Stimulated activated CD8-positive, alpha-beta memory T cell treated with anti-CD3 and anti-CD28 coated beads, Interleukin-15, amount 100 ng/mL, for 4 hours (primary cell): ENCODE measurements at places on chromosomes 5 and 9.

DNA sequence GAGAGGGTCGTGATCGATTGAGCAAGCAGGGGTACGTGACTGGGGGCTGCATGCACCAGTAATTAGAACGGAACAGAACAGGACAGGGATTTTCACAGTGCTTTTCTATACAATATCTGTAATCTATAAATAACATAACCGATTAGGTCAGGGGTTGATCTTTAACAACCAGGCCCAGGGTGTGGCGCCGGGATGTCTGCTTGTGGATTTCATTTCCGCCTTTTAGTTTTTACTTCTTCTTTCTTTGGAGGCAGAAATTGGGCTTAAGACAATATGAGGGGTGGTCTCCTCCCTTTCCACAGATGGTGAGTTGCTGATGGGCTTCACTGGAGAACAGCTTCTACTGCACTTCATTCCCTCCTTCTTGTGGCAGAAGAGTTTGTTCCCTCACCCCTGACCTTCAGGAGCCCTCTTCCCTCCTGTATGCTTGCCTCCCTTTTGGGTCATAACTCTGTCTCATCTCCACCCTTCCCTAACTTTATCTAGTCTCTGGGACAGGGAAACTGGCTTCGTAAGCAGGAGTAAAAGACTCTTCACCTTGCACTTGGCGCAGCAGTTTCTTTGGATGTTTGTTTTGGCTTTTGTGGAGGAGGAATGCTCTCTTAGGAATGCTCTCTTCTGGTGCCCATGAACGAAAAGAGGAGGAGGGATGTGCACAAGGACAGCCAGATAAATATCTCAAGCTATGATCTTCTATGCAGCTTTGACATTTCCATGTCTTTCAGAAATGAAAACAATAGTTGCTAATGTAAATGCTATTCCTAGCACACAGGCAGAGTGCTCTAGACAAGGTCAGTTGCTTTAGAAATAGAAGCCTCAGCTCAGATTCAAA lies 139.8 kb upstream of the RPS23 start:
- no peak for DNase-seq

DNA sequence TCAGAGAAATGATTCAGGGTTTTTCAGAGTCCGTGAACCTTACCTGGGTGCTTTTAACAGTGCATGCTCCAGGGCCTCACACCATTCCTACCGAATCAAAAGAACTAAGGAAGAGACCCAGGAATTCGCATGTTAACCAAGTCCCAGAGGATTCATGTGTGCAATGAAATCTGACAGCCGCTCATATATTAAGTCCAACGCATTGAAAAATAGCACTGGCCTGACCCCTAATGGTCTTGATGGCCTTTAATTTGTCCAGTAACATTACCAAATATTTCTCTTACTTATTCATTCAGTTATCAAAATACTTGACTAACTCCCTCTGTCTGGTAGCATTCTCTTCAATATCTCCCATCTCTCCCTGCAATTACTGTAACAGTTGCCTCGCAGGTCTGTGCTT lies 55.0 kb upstream of the MARCHF11 start:
- no peak for DNase-seq

- no peak for DNase-seq
Measured at GRCh38 chr9:107935931-107936330, 446.4 kb upstream of the KLF4 start.

GRCh38 chr9:124260769-124261603 lies 3.2 kb downstream of the NEK6 start:
- DNase-seq: no peak

GRCh38 chr5:36279054-36279698 lies 22.5 kb downstream of the RANBP3L start:
- no peak for DNase-seq

- no peak for DNase-seq
Measured at GRCh38 chr5:157665467-157666070, 5.8 kb upstream of the C5orf52 start.

- no peak for DNase-seq
Measured at GRCh38 chr5:155260798-155261197, 247.2 kb downstream of the KIF4B start.

DNA sequence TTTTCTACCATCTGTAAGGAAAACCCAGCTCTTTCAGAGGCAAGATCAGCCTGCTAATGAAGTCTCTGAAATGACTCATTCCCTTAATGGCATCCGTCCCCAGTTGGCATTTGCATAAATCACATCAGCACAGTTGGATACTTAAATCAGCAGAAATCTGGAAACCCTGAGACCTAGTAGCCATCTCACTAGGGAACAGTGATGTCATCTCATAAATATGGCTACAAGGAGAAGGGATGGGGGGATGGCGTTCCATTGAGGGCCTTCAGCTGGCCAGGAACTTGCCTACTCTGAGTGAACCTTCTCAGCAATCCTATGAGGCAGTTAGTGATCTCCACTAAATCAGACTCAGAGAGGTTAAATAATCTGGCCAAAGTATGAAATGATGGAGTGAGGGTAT lies 81.8 kb downstream of the CMYA5 start:
- DNase-seq: no peak

DNA sequence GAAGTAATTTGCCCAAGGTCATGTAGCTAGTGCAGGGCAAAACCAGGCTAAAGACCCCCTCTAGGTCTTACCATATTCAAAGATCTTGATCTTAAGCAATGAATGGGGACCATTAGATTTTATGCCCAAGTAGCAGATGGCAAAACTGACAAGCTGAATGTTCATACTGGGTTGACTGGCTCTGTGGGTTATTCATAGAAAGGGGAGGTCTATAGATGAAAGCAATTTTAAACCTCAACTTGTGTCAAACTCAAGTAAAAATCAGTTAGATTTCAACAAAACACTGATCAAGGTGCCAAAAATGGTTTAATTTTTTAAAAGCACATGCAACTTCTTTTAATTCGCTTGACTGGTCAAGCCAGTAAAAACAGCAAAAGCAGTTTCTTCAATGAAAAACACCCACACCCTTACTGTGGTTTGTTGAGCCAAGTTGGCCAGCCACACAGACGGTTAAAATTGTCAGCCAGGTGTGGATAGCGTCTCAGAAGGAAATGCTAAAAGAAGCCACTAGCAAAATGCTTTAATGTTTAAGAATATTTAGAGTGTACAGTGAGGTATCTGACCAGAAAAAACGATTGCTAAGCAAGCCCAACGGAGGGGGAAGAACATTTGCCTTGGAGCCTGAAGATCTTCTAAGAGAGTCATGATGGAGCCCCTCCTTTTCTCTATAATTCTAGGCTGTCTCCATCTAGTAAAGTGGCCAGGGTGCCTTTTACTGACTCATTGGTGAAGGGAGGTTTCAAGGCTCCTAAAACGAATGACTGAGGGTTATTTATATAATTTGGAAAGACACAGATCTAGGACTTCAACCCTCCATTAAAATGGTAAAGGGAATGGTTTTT lies 539.6 kb upstream of the CLINT1 start:
- DNase-seq: no peak

DNA sequence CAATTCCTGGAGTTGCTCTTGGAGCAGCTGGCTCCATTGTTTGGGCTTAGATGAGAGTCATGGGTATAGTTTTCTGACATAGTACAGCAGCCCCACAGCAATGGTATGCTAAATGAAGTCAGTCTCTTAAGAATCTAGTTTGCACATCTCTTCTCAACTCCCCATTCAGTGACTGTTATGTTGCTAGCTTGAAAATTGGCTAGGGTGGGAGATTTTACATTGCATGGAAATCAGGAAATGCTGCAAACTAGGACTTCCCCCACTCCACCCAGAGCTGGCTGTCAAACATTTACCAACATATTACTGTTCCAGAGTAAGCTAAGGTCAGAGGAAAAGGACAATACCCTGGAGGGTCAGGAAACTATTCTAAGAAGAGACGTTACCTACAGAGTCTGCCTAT lies 17.6 kb upstream of the FCHO2 start:
- no peak for DNase-seq

- no peak for DNase-seq
Measured at GRCh38 chr9:137971477-137972138, 94.0 kb downstream of the CACNA1B start.

DNA sequence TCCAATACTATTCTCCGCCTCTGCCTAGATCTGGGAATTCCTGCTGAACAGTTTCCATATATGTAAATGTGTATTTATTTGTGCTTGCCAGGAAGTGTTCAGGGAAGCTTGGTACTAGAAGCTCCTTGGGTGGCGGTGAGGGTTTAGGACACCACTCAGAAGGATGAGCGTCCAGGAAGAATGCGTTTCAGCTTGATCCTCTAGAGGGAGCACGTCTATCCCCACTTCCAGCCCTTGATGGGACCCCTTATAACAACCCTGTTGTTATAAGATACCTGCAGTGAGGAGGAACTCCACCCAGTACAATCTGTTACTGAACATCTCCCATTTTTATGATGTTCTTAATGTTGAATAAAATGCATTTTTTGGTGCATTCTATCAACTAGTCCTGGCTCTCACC lies 88.9 kb downstream of the CYFIP2 start:
- DNase-seq: no peak

GRCh38 chr5:91478096-91478495 lies 95.0 kb upstream of the ARRDC3 start:
- no peak for DNase-seq

DNA sequence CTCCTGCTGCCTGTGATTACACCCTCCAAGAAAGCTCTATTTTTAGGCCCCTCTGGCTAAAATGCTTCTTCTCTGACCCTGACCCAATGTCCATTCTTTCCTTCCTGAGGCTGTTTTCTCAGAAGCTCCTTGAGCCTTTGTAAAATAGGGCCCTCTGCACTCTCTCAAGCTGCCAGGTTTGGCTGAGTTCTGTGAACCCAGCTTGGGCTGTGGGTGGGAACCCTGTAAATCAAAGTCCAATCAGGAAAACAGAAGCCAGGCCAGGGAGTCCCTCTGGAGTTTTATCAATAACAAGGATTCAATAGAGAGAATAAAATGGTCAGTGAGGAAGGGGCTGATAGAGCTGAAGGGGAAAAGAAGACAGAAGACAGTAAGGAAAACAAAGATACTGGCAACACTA lies 43.7 kb upstream of the ERCC6L2 start:
- no peak for DNase-seq

DNA sequence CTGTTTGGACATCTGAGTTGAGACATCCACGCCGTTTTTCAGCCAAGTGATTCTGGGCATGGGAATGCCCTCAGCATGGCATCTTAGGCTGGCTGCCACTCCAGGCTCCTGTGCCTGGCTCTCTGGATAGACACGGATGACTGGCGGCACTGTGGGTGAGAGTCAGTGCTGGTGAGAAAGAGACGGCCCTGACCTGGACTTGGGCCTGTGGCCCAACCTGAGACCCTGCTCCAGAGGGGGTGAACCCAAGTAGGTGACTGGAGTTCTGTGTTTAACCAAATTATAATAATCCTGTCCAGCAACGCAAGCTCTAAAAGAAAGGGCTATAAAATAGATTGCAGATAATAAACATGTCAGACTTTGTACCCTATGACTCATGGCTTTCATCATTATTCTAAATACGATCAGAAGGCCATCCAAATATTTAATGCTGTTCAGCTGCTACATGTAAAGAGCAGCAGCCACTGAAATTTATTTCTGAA lies 173.9 kb downstream of the HSPA4 start:
- no peak for DNase-seq

DNA sequence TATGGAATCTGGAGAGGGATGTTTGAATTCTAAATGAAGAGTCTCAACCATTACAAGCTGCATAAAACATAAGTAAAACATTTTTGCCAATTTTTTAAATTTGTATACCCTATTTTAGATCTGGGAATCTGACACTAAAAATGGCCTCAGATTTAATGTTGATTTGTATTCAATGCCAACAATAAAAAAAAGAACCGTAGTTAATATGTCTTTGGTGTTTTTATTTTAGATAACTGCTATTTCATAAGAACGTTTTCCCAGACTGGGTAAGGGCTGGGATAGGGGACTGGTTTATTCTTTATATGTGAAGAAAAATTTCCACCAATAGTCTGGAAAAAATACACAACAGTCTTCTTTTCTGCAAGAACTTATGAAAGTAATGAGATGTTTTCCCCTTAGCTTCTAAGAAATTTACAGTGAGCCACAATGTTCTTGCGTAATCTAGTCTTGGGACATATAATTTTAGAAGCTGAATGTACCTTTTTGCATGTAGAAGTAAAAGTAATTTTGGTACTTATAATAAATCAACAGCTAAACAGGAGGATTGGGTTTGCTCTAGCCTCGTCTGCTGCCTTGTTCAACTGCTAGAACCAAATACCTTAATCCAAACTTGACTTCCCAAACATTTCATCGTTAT lies 244.6 kb upstream of the EFNA5 start:
- no peak for DNase-seq

- DNase-seq: no peak
Measured at GRCh38 chr9:129701549-129701948, 36.1 kb downstream of the PRRX2 start.

DNA sequence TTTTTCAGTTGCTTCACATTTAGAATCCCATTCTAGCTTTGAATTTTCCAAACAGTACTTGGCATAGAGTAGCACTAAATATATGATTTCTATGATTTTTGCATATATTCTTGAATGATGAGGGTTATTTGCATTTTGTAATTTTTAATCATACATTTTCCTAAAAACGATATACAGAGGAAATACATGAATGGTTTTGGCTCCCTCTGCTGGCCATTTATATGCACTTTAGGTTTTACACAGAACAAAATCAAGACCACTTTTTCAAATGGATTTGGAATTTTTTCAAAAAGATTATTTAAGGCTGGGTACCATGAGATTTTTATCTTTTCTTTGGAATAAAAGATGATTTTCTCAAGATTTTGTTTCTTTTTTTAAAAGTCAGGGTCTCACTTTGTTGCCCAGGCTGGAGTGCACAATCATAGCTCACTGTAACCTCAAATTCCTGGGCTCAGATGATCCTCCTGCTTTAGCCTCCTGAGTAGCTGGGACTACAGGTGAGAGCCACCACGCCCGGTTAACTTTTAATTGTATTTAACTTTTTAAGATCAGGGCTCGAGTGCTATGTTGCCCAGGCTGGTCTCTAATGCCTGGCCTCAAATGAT lies 16.7 kb upstream of the COMMD10 start:
- no peak for DNase-seq

GRCh38 chr9:108197899-108198298 lies 657.9 kb downstream of the ACTL7B start:
- no peak for DNase-seq

- DNase-seq: no peak
Measured at GRCh38 chr9:71684566-71684965, 83.7 kb downstream of the CEMIP2 start.

- DNase-seq: no peak
Measured at GRCh38 chr5:132865668-132866341, 464 bp downstream of the GDF9 start.

DNA sequence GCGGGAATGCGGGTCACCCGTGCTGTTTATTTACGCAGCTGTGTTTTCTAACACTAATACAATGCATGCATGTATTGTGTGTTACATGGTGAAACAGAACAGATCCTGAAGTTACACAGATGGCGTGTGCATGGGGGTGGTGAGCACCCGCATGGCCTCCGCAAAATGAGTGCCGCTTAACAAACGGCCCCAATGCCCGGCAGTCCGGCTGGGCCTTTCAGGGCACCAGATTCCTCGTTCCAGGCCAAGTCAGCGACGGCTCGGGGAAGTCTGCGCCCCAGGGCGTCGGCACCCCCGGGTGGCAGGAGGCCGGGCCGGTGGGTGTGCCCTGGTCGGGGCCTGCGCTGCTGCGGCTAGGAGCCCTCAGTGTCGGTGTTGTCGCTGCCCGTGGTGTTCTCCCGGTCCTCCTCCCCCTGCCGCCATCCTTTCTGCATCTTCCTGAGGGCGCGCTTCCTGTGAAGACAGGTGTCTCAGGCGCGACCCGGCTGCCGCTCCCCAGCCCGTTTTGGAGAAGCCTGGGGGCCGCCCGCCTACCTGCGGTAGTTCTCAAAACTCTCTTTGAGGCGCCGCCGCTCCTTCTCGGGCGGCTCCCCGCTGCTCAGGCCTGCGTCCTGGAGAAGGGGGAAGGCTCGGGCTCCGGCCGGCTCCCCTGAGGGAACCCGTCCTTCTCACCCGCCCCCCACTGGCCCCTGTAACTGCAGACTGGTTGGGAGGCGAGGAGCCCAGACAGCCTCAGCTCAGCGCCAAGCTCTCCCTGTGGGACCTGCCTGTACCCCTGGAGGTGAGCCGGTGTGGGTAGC lies 605 bp upstream of the DNLZ start:
- DNase-seq: no peak
